NCI-H1417 treated with DMSO at 0.1 percent for 48 hours (cell line): ENCODE measurements at places on chromosomes 6 and 20.

GRCh38 chr6:1993042-1993441 is 252.4 kb downstream of the GMDS start:
- DNase-seq = no peak

DNA sequence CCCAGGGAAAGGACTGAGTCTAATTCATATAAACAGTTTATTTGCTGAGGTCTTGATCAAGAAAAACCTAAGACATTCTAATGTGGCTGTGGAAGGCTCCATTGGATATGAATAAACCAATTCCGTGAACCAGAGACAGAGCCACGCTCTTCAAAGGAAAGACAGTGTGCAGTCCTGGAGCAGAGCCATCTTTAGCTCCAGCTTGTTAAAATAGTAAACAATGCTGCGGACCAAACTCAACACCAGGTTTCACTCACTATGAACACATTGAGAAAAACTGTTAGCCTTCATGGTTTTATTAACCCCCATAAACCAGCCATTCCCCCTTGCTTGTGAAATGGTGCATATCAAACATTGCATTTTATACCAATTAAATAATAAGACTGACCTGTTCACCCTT is 61.9 kb downstream of the COL9A1 start:
- DNase-seq = no peak

GRCh38 chr20:21839982-21840381 is 134.5 kb downstream of the PAX1 start:
- no peak for DNase-seq

GRCh38 chr6:110181131-110182030 is 1.2 kb downstream of the CDC40 start:
- no peak for DNase-seq

DNA sequence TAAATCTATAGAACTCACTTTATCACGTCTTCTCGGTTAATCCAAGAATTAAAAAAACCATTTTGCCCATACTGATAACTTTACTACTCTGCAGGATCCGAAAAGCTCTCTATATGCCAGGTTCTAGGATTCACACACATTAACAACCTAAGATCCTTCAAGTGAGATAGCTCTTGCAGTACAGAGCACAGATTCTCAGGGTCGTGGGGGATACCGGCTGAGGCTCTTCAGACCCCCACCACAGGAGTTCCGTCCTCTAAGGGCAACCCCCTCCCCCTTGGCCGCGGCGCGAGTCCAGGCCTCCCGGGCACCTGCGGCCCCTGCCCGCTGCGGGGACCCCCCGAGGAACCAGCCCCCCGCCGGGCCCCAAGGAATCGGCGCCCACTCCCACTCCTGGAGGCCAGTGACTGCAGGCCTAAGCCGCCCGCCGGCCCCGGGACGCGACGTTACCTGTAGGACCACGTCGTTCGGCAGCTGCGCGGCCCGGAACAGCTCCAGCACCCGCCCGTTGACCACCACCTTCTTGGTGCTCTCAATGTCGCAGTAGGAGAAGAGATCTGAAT is 892 bp downstream of the REPS1 start:
- DNase-seq = no peak

GRCh38 chr6:1027795-1028569 is 283.9 kb upstream of the FOXQ1 start:
- no peak for DNase-seq

GRCh38 chr6:138289739-138290138 is 71.4 kb upstream of the PBOV1 start:
- no peak for DNase-seq

GRCh38 chr6:140050101-140050995 is 675.9 kb upstream of the CITED2 start:
- DNase-seq = no peak

DNA sequence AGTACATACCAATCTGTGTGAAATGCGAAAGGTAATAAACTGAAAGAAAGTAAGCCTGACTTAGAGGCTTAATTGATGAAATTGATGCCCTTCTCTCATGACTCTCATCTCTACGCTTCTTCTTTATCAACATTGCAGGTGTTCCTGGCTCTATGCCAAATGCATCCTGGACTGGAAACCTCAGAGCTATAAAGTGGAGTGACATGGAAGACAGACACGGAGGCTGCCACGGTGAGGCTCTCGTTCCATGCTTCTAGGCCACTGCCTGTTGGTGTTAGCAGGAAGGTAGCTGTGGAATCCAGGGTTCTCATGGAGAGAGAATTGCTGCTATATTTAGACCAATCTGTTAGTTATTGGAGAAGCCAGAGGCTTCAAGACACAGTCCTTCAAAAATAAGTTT is 73.2 kb downstream of the C6orf52 start:
- no peak for DNase-seq

DNA sequence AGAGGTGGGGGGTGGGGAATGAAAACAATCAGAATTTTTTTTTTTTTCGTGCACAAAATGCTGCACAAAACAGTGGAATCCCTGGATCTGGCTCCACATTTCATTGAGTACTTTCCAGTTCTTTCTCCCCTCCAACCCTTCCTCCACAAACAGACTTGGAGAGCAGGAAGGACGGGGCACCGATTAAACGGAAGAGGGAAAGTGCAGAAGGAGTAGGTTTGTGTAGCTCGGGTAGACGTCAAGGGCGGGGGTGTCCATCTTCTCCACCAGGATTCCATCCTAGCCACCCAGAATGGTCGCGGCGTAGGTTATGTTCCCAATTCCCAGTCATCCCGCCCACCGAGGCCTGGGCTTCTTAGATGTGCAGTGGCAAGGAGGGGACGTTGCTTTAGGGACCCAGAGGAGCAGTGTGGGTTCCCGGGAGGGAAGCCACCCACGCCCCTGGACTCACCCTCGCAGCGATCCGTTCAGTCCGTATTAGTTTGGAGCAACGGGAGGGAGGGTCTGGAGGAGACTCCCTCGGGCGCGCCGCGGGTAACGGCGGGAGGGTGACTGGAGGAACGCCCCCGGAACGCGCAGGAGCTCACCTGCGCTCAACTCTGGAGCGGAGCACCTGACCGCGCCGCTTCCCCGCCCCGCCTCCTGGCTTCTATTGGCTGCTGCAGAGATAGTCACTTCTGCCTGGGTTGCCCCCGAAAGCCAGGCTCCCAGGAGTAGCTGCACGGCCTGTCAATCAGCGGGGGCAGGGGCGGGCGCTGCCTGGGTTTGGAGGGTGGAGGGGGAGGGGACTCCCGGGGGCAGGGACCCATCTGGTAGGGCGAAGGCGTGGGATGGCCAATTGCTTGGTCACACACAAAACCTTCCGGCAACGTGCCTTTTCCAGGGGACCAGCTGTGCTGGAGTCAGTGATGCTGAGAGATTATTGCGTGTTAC is at the start of gene ENPP5:
Gene ENPP5 (minus strand): TSS at position 624 of the 933 bp plus-strand sequence. CDS start 2,718 bp downstream, outside the sequence.
- peak; percentile 86 for DNase-seq

GRCh38 chr20:12699374-12700228 is 309.2 kb upstream of the SPTLC3 start:
- peak; percentile 33 for DNase-seq

GRCh38 chr20:13009682-13010406 is 1.1 kb downstream of the SPTLC3 start:
- DNase-seq = no peak

DNA sequence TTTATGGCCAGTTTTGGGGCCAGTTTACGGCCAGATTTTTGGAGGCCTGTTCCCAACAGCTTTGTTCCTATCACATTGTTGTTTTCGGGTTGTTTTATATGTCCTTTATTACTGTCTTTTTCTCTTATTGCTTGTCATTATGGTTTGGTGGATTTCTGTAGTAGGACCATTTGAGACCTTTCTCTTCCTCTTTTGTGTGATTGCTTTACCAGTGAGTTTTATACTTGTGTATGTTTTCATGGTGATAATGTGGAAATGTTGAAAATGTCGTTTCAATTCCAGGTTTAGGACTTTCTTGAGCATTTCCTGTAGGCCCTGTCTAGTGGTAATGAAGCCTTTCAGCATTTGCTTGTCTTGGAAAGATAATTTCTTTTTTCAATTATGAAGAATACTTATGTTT is 17.8 kb downstream of the HLA-B start:
- no peak for DNase-seq

- DNase-seq = no peak
Measured at GRCh38 chr6:149918151-149918905, 4.6 kb downstream of the RAET1G start.

DNA sequence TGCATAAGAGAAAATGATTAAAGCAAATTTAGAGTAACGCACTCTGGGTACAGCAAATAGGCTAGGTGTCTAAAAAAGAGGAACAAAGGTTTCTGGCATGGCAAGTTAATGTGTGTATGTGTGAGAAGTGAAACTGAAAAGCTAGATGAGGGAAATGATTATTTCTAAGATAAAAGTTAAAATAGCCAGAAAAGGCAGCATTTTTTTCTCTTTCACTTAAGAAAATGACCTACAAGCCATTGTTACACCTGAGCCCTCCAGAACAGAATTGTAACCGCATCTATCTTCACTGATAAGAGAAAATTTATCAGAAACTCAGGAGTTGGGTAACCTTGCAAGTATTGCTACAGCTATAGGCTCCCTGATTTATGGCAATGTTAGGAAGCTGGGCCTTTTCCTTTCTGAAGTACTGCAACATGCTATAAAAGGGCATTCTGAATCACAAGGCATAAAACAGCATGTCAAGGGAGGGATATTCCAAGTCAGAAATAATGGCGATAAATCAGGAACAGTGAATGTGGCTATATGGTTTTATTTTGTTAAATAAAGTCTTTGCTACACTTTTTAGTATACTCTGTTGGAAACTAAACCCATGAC is 395.3 kb downstream of the TBC1D32 start:
- no peak for DNase-seq

DNA sequence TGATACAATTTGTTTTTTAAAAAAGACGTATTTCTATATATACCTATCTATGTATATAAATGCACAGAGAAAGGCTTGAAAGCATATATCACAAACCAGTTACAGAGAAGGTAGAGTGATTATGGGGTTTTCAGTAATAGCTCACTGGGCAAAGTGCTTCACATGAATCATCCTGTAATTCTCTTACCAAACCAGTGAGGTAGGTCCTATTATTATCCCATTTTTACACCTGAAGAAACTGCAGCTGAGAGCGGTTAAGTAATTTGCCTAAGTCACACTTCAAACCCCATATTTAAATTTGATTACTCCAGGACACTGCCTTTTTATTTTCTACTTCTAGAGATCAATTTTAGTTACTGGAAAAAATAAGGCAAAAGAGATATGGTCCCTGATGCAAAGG is 4.4 kb downstream of the GSS start:
- DNase-seq = no peak

- DNase-seq = no peak
Measured at GRCh38 chr6:123681957-123682462, 45.3 kb upstream of the TRDN start.

- no peak for DNase-seq
Measured at GRCh38 chr6:140586426-140587061, 1212.1 kb upstream of the CITED2 start.

DNA sequence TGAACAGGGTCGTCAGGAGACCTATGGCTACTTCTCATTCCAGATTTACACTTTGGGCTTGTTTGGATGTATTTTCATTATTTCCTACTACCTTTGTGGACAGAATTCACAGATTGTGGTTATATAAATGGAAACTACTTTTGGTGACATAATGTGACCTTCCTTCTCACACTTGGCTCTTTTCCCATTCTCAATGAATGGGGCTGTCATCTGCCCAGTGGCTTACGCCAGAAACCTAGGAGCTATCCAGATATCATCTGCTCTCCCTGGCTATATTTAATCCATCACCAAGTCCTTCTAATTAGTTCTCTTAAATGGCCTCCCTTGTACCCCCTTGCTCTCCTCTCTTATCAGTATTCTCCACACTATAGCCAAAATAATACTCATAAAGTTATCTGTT is 1606.8 kb downstream of the KHDRBS2 start:
- DNase-seq = no peak

DNA sequence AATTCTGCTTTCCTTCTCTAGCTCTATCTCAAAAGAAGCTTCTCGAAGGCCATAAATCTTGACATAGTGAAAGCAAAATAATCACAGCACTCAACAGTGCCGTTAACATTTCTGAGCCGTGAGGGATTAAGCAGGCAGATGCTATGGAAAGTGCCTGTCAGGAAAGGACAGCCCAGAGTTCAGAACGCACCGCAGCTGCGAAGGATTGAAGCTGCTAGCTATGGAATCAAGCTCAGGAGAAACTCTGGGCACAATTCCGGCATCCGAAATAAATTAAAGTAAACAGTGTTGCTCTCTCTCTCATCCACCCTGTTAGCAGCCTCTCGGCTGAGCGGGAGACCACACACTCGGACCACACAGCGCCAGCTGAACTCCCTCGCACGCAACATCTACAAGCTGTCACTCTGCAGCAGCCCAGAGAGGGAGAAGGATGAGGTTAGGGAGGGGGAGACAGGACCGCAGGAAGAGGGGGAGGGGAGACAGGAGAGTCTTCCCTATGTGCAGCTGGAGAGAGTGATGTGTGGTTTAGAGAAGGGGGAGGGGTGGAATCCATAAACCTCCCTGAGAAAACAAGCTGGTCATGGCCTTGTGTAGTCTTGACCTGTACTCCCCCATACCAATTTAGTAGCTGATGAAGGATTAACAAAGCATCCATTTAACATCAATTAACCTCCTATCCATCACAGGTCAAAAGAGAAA is 9.0 kb downstream of the EXOC2 start:
- DNase-seq = peak; percentile 40

DNA sequence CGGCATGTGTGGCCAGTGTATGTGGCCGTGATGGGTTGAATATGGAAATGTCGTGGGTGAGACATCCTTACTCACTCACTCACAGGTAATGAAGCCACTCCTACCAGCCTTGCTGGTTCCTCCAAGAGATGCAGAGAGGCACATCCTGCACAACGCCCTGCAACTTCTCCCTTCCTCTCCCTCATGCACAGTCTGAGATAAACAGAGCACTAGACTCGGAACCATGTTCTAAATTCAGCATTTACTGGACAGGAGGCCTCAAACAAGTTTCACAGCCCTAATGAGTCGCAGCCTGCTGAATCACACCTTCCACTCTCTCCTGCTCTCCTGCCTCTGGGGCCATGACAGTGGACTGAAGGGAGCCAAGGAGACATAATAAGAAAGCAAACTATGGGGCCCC is 91.2 kb downstream of the ISM1 start:
- DNase-seq = no peak

- DNase-seq = no peak
Measured at GRCh38 chr6:42449917-42450476, 1.7 kb downstream of the TRERF1 start.

GRCh38 chr6:87641065-87641692 is 51.2 kb downstream of the ORC3 start:
- no peak for DNase-seq

DNA sequence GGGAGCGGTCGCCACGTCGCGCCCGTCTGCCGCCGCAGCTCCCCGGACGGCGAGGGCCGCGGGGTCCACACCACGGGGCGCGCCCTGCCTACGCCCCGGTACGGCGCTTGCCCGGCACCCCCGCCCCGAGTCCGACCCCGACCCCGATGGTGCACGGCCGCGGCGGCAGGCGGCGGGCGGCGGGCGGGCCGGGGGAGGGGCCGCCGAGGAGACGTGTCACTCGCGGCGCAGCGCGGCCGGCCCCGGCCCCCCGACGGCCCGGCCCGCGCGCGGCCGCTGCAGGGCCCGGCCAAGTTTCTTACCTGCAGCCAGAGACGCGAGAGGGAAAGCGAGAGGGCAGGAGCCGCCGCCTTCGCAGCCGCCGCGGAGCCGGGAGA is 328 bp downstream of the RRBP1 start:
- DNase-seq = no peak

GRCh38 chr6:8526624-8527023 is 91.3 kb upstream of the SLC35B3 start:
- DNase-seq = no peak
